ENCODE measurements at places on chromosomes 12 and 14. TPM values are rescaled to one million over a fixed set of nuclear protein-coding genes. Genes with fewer than 3 reads are reported as not detected.

Gene CLEC1B
- not detected for total RNA-seq

Gene SPTSSA
- total RNA-seq: 7.5 TPM

Gene IQSEC3
- not detected for total RNA-seq

Gene SLC5A8
- not detected for total RNA-seq

DNA sequence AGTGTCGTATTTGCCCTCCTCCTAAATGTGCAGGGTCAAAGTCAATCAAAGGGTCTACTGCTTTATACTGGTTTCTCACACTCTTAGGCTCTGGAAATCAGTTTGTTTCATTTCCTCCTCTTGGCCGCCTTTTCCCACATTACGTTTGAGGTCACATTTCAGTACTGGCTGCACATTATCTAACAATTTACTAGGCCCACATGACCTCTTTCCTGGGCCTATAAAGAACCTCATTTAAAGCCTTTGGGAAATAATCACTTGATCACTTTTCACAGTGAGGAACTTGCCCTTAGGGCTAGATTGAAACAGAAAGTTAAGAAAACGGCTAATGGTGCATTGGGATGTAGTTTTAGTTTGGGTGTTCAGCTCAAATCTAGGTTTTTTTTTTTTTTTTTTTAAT, 497.5 kb downstream of the RERGL start:
- no peak for DNase-seq

DNA sequence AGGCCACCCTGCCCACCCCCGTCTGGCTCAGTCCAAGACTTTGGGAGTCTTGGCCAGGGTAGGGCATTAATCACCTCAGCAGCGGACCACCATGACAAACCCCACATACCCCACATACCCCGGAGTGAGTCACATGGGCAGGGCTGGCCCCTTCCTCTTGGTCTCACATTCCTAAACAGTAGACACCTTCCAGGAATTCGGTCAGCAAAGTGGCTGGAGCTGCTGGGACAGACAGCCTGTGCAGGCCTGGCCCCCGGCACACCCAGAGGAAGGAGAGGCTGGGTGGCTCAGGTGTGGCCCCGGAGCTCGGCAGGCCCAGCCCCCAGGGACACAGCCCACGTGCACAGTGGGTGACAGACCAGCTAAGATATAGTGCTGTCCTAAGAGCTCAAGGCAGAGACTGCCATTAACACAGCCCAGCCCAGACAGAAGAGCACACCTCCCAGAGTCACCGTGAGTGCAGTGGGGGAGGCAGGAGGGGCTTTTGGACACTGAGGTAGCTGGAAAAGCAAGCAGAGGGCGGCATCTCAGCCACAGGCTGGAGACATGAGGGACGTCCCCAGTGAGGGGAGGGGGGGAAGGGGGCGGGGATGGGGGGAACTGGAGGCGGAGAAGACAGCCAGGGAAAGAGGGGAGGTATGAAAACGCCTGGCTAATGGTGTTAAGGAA, 24.0 kb downstream of the CCDC85C start:
- DNase-seq: no peak

DNA sequence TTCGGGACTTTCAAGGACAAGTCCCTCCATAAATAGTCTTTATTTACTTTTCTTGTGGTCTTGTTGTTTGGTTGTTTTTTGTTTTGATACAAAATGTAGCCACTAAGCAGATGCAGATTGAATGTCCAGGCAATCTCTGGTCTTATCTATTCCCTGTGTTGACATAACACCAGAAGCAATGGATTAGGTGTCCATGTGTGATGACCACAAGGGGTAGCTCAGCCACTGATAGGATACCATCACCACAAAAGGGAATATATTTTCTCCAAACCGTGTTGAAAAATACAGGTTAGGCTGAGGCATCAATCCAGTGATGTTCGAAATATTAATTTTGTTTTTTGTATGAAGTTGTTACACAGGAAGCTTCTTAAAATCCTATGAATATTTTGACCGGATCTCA, 196.3 kb downstream of the EPS8 start:
- DNase-seq: no peak

- no peak for DNase-seq
These were observed 28.3 kb downstream of the PUS7L start for GRCh38 chr12:43730283-43730682.

GRCh38 chr12:11927286-11927935, 143.3 kb upstream of the BCL2L14 start:
- DNase-seq: no peak

GRCh38 chr14:91294153-91294552, 49.6 kb upstream of the GPR68 start:
- no peak for DNase-seq

- peak; percentile 26 for DNase-seq
These were observed 51.8 kb upstream of the MMP17 start for GRCh38 chr12:131776237-131776889.

GRCh38 chr12:59007620-59008019, 87.3 kb upstream of the LRIG3 start:
- DNase-seq: no peak

- DNase-seq: no peak
These were observed 18.2 kb downstream of the PTGER2 start for GRCh38 chr14:52332269-52332668.

DNA sequence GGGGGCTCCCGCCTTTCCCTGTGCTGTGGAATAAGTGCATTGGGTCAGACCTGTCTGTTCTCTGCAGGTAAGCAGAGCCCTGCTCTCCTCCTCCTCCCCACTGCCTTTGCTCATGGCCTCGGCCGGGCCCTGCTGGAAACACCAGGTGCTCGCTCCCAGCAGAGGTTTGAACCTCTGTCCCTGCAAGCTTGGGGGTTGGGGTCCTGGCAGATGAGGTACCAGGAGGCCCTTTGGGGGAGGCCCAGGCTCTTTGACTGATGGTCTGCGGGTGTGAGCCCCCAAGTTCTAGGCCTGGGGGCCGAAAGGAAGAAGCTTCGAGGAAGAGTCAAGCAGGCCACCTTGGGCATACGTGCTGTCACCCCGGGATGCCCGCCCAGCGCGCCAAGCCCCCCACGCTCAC, 22.1 kb upstream of the CEP170B start:
- DNase-seq: no peak
